ENCODE measurements at places on chromosomes 12 and 14. TPM values are rescaled to one million over a fixed set of nuclear protein-coding genes. Genes with fewer than 3 reads are reported as not detected.

Gene SRRM4
- total RNA-seq: not detected

GRCh38 chr12:109518820-109519665 is 41.6 kb downstream of the UBE3B start:
- no peaks in the 10 kb centered on the region for H3K27me3 ChIP-seq
- H3K27ac ChIP-seq: peak overlapping the region; percentile 67
- no peak overlapping the region for H3K4me3 ChIP-seq
- peaks cover 7% of the 10 kb centered on the region for H3K4me1 ChIP-seq

DNA sequence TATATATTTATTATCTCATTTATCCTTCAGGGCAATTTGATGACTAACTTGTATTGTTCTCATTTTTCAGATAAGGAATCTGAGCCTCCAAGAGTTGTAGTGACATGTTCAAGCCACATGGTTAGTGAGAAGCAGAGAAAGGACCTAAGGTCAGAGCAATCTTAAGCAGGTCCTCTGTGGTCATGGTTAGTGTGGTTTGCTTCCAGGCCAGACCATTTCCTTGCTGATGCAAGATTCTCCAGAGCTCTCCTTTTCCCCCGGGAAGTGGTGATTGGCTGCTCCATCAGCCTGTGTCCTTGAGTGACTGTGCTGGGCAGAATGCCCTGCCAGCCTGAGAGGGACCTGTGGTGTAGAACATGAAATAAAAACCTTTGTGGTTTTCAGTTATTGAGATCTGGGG is 141.3 kb downstream of the KTN1 start:
- peak; percentile 88 for DNase-seq
- peaks cover 2% of the 10 kb centered on the region for H3K4me1 ChIP-seq
- no peaks in the 10 kb centered on the region for H3K36me3 ChIP-seq
- no peak overlapping the region for H3K27ac ChIP-seq
- H3K4me3 ChIP-seq: no peak overlapping the region
- H3K27me3 ChIP-seq: no peaks in the 10 kb centered on the region

DNA sequence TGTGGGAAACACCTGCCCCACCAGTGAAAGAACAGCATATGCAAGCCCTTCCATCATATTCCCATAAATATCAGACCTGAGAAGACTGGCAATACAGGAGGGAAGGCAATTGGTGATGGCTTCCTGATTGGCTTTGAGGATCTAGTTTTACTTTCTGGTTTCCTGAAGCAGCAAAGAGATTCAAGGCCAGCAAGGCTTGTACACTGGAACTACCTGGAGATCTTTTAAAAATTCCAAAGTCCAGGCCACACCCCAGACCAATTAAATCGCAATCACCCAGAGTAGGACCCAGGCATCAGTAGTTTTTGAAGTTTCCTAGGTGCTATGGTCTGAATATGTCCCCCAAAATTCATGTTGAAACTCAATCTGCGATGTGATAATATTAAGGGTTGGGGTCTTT is 2.9 kb upstream of the TEP1 start:
- peaks cover 5% of the 10 kb centered on the region for H3K4me1 ChIP-seq
- 0 out of 2 replicates have a peak, but pooled peaks cover 2% of the 10 kb centered on the region for H3K27me3 ChIP-seq
- no peak overlapping the region for H3K27ac ChIP-seq
- DNase-seq: no peak

DNA sequence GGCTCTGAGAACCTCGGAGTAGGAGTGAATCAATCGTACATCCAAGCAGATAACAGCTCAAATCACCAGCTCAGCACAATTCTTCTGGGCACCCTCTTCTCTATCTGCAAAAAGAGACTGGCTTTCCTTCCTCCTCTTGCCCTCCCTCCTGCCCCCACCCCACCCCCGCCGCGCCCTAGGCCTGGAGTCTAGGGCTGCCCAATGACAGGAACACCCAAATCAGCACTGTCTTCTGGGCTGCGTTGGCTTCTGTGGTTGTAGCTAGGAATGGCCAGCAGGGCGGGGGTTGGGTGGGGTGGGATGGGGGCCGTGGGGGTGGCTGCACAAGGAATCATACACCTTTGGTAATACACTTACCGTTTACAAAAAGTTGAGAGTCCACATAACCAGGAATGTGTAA is 28.0 kb upstream of the TMCC3 start:
- H3K27ac ChIP-seq: no peak overlapping the region
- no peak overlapping the region for H3K4me3 ChIP-seq
- no peaks in the 10 kb centered on the region for H3K27me3 ChIP-seq
- no peak for DNase-seq
- H3K36me3 ChIP-seq: no peaks in the 10 kb centered on the region
